NCI-H187 (cell line): ENCODE measurements at places on chromosomes 1 and 21.
A peak's percentile ranks its signal among the peaks of the same experiment; 100 is the strongest.

DNA sequence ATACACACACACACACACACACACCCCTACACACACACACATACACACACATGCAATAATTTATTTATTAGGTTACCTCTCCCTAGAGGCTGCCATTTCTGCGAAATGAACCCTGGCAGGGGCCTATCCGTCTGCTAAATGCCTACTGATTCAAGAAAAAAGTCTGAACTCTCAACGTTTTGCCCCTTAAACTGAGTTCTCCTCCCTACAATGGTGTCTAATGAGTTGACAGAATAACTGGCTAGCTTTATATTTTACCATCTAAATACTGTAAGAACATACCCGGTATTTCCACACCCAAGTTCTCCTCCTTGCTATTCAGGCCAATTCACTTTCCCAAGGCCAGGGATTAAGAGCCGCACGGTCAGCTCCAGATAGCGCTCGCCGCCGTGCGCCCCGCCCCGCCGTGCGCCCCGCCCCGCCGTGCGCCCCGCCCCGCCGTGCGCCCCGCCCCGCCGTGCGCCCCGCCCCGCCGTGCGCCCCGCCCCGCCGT, 339 bp upstream of the RNPC3 start:
- DNase-seq, result peak; percentile 33

GRCh38 chr1:56639211-56639610, 5.9 kb upstream of the PRKAA2 start:
- DNase-seq, result no peak

DNA sequence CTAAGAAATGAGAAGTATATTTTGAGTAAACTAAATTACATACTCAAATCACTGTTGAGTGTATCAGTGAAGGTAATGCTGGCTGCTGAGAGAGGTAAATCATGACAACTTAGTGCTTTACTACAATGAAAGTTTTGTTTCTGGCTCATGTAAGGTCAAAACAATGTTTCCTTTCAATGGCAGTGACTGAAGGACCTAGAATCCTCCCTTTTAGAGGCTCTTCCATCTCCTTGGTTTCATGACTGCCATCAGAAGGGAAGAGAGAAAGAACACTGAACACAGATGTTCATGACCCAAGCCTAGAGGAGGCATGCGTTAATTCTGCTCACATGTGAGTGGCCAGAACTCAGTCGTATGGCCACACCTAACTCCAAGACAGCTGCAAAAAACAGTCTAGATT, 130.6 kb downstream of the AKT3 start:
- no peak for DNase-seq

- no peak for DNase-seq
Measured at GRCh38 chr1:15168479-15168878, 14.9 kb downstream of the TMEM51 start.

- DNase-seq, result no peak
Measured at GRCh38 chr1:160377585-160378206, 10.8 kb downstream of the NHLH1 start.

GRCh38 chr21:15730484-15731242, 881 bp downstream of the USP25 start:
- DNase-seq, result no peak

- DNase-seq, result peak; percentile 40
Measured at GRCh38 chr1:157117527-157118057, 18.0 kb upstream of the ETV3L start.

GRCh38 chr1:6373961-6374720, 19.4 kb downstream of the ACOT7 start:
- DNase-seq, result peak; percentile 85

DNA sequence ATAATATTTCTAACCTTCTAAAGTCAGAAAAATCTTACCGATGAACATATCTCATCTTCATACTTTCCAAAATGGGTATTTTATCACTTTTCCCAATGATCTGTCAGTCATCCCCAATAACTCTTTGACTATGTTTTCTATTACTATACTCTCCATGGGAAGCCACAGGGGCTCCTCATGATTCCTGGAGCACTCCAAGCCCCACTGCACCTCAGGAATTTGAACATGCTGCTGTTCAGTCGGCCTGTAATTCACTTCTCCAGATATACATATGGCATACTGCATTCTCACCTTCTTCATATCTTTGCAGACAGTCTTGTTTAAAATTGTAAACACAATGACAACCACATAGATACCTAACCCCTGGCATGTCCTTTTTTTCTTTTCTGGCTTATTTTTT, 333.0 kb downstream of the BRINP3 start:
- no peak for DNase-seq

- DNase-seq, result no peak
Measured at GRCh38 chr1:164824542-164824941, 265.6 kb downstream of the PBX1 start.

GRCh38 chr1:39142401-39143060, 62.0 kb upstream of the MACF1 start:
- DNase-seq, result peak; percentile 59

GRCh38 chr1:94562519-94563260, 21.1 kb upstream of the F3 start:
- DNase-seq, result no peak

GRCh38 chr1:80799457-80799856, 1001.3 kb upstream of the ADGRL2 start:
- DNase-seq, result no peak

DNA sequence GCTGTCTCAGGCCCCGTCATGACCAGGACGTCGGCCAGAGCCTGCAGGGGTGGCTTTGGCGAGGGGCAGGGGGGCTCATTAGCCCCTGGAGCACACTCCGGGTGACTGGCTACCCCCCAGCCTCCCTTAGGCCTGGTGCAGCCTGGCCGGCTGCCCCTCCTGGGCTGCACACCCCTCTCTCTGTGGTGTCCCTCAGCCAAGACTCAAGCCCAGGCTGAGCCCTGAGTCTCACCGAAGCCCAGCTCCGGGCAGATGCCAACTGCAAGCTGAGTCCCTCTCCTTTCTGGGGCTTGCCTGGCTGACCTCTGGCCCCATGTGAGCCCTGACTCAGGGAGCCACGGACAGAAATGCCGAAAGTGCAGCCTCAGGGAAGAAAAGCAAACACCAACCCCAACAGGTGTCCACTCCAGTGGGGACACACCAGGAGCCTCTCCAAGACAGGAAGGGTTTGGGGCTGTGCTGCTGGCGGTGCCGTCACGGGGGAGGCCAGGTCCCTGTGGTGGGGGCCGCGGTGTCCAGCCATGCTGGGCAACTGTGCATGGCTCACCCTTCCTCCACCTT, 5.3 kb upstream of the IBA57 start:
- DNase-seq, result no peak

- DNase-seq, result no peak
Measured at GRCh38 chr21:32380940-32381339, 11.9 kb downstream of the URB1 start.

DNA sequence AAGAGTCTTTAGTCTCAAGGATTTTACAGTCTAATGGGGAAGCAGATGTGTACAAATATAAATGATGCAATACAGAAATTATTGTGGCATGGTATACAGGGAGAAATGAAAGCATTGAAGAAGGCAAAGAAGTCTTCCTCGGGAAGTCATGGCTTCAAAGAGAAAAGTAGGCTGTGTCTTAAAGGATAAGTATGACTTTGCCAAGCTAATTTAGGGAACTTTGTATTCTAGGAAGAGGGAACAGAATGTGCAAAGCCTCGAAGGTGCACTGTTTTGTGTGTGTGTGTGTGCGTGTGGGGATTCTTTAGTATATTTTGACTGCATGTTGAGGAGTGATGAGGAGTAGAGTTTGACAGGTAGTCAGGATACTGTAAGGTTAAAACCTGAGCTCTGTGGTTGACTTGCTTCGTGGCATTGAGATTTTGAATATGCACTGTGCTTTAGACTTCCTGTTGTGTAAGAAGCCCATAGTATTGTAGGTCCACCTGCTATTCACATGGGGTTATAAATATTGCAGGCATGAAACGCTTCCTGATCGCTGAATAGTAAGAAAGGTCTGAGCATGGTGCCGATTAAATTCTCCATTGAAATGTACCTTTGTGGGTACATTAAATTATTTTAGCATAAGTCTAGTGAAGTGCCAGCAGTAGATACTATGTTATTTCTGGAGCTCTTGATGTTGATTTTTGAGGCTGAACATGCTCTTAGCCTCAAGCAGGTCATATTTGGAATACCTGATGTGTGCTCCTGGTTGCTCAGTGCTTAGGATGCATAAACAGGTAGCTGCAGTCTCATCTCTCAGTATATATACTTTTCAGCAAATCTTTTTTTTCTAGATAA, 8.0 kb downstream of the SMAP2 start:
- no peak for DNase-seq

GRCh38 chr21:42764443-42764760, 111.0 kb downstream of the PDE9A start:
- DNase-seq, result no peak

DNA sequence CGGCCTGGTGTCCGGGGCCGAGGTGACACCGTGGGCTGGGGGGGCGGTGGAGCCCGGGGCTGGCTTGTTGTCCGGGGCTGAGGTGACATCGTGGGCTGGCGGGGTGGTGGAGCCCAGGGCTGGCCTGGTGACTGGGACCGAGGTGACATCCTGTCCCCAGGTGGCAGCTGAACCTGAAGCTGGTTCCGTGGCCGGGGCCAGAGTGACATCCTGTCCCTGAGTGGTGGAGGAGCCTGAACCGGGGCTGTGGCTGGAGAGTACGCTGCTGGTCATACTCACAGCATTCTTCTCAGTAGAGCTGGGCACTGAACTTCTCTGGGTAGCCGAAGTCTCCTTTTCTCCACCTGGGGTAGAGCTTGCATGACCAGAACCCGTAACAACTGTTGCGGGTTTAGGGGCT, 15.8 kb downstream of the THBS3 start:
- DNase-seq, result no peak

- no peak for DNase-seq
Measured at GRCh38 chr1:242059976-242060375, 61.1 kb upstream of the MAP1LC3C start.

- DNase-seq, result no peak
Measured at GRCh38 chr1:175628548-175629317, 114.7 kb downstream of the TNR start.

DNA sequence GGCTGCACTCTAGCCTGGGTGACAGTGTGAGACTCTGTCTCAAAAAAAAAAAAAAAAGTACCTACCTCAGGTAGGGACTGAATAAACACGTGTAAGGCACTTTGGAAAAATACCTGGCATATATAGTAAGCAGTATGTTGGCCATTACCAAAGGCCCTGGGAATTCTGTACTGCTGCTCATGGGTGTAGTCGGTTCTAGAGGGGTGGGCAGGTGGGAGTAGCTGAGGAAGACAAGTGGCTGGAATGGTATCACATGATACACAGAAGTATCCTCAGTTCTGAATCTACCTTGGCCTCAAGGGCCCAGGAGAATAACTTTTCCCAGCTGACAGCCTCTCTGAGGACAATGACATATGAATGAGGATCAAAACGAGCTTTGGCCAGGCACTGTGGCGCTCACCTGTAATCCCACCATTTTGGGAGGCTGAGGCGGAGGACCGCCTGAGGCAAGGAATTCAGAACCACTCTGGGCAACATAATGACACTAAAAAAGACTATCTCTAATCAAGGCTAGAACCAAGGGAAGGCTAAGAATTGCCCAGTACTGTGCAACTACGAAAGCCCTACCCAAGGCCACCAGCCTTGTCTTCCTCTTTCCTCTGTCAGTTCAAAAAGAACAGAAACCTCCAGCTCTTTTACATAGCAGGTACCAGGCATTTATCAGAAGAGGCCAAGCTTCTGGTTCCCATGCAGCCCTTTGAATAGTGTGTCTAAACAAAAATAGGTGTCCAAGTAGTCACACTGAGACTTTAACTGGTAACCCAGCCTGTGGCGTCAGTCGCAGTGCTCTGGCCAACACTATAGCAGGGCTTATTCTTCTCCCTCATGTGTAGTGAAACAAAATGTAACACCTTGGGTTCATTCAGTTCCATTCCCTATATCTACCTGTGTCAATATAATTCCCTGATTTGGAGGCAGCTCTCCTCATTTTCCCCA, 10.2 kb downstream of the MMACHC start:
- DNase-seq, result no peak

- no peak for DNase-seq
Measured at GRCh38 chr1:184409011-184409410, 22.2 kb downstream of the C1orf21 start.

DNA sequence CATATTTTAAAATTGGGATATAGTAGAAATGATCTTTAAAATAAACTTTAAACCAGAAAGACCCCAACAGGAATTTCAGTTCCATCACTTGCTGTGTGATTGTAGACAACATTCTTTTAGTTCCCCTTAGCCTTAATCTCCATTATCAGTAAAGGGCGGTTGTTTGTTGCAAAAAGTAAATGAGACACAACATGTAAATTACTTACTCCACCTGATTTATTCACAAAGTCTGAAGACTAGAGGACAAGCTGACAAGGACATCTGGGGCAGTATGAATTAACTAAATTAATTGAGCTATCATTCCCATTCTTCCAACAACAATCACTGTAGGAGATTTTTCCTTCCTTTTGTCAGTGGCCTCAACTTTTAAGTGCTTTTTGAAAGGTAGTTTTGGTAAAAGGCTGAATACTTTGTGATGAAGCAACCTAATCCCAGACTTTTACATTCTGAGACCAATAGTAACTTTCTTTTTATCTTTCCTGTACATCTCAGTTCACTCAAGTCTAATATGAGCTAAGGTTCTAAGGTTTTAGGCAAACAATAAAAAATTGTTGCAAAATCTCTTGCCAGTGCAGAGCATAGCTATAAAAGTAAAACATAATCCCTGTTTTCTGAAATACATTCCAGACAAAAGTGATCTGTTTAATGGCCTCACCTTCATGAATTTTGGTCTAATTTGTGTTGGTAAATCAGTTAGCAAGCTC, 6.2 kb downstream of the SLC19A2 start:
- DNase-seq, result no peak

DNA sequence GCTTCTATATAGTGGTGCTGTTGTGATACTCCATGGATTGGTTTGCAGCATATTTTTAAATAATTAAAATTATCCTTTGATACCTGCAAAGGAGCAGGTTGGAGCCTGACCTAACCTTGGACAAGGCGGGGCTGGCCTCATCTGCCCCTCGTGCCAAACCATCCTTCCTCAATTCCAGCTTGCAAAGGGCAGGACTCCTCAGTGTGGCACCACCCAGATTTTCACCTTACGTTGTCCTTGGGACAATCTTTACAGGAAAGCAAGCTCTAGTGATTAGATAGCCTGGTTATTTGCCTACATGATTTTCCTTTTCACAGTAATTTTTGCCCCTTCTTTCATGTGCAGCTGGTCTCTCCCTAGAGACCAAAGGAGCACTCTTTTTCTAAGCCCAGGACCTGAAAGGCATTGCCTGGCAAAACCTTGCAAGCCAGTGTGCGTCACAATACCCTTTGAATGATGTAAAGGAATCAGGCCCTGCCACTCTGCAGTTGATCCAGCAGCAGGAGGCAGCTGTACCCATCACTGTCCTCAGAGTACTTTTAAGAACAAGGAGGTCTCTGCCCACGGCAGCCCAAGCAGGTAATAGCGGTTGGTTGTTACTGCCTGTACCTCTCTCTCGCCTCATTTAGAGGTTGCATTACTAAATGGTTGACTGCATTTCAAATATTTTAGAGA, 99.4 kb downstream of the ADSS2 start:
- no peak for DNase-seq
